NCI-H1105 (cell line): ENCODE measurements at places on chromosomes 2 and 18.
A peak's percentile ranks its signal among the peaks of the same experiment; 100 is the strongest.

GRCh38 chr2:172100935-172101820 lies 1.5 kb downstream of the DLX2 start:
- peak; percentile 70 for DNase-seq

DNA sequence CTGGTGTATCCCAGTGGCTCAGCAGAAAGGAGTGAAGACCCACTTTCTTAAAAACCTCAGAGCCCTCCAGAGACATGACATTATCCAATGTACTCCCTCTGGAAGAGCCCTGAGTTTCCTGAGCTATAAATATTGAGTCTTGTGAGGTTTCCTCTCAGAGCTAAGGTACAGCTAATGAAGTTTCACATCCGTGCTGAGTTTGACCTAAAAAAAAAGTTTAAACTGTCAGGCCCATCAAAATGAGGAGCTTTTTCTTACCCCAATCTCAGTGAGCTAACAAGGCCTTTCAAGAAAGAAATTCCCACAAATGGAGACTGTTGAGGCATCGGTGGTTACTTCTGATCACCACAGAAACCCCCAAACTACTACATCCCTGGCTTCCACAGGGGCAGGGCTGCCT lies 65.4 kb upstream of the ST8SIA3 start:
- DNase-seq = no peak

- DNase-seq = no peak
Observed at GRCh38 chr2:184729581-184729980, 131.3 kb downstream of the ZNF804A start.

- DNase-seq = no peak
Observed at GRCh38 chr18:67417864-67418523, 98.5 kb downstream of the DSEL start.

- DNase-seq = no peak
Observed at GRCh38 chr2:46872902-46873603, 42.6 kb downstream of the MCFD2 start.

DNA sequence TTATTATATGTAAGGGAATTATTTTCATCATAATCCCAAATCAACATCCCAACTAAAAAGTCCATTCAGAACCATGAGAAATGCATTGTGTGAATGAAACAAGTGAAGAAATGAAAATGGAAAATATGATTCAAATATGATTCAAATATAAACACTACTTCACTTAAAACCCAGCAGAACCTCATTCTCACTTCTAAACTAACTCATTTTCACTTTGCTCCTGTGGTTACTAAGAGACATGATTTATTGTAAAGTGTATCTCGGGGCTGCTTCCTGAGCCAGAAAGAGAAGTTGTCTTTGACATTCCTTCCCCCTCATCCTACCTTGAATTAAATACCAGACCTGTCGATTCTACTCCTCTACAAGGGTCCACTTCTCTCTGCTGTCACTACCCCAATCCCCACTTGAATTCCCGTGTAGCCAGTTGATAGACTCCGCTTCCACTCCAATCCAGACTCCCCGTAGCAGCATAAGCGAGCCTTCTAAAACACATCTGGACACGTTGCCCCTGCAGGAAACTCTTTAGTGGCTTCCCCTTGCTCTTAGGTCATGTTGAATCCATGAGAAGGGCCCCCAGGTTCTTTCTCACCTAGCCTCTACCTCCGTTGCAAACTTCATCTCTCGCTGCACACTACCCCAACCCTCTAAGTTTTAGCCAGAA lies 697.0 kb upstream of the ID2 start:
- DNase-seq = no peak

- DNase-seq = no peak
Observed at GRCh38 chr2:33530690-33531548, 54.5 kb downstream of the RASGRP3 start.

DNA sequence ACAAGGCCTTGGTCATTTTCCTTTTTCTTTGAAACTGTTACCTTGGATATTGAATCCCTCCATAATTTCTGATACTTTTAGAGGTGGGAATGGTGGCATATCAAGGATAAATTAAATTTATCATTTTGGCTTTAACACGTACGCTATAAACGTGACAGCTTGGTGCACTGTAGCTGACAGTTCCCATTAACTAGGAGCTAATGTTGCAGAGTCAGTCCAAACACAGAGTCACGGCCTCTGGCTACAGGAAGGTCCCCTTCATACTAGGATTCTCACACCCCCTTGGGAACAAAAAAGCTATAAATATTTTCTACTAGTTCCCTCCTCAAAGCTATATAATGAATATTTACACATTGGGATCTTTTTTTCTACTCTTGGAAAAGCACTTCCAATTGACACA lies 17.7 kb upstream of the ERBB4 start:
- DNase-seq = no peak

- no peak for DNase-seq
Observed at GRCh38 chr18:48806551-48807261, 144.1 kb downstream of the SMAD7 start.

DNA sequence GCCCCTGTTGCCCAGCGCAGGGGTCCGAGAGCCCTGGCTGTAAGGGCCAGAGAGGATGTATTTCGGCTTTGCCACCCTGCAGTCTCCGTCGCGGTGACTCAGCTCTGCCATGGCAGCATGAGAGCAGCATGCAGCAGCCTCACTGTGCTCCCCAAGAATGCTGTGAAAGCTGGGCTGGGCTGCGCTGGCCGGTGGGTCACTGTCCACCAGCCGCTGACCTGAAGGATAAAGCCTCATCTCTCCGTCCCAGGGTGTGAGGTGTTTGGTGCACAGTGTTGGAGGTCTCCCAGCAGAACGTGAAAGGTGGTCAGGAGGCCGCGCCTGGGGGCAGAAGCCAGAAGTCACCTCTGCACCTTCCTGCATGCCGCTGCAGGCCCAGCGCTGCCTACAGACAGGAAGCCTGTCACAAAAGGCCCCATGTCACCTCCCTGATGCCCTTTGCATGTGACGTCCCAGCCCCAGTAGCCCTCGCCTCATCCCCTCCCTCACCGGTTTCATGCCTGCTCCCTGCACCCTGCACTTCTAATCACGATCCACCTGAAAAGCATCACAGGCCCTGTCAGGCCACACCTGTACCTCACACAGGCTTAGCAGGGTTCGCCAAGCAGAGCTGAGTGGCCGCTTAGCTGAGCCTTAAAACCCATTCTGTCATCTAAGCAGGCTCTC lies 342.1 kb downstream of the EIPR1 start:
- no peak for DNase-seq

- DNase-seq = no peak
Observed at GRCh38 chr2:60149176-60149575, 404.3 kb downstream of the BCL11A start.

- DNase-seq = no peak
Observed at GRCh38 chr2:75022516-75022915, 64.1 kb downstream of the POLE4 start.

GRCh38 chr2:54966837-54967236 lies 83.4 kb downstream of the RTN4 start:
- DNase-seq = no peak

DNA sequence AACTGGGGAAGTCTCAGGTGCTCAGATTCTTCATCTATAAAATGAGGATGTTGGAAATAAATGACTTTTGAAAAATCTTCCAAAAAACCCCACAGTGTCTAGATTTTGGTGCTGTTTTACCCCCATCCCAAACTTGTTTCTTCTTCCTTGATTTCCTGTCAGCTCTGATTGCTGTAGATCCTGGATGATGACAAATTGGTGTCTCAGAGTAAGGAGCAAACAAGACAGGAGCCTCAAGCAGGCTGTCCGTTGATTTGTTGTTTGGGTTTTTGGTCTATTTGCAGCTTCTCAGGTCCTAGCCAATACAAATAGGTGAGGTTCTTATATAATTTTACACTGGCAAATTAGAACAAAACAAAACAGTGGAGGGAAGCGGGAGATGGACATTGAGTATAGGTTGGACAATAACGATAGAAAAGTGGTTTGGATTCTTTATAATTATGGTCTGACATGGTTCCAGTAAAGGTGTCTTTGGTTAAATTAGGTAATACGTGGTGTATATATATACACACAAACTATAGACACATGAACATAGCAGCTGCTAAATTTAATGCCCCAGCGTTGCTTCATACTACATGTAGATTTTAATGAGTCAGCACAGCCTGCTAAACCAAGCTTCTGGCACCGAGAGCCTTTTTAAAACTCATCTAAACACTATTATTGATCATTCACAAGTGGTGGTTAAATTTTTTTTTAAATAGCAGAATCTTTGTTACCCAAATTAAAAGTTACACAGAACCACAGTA lies 142.5 kb downstream of the FMNL2 start:
- no peak for DNase-seq

- DNase-seq = no peak
Observed at GRCh38 chr2:140737006-140737405, 1393.8 kb downstream of the LRP1B start.

GRCh38 chr2:60468382-60469085 lies 84.9 kb downstream of the BCL11A start:
- DNase-seq = no peak

DNA sequence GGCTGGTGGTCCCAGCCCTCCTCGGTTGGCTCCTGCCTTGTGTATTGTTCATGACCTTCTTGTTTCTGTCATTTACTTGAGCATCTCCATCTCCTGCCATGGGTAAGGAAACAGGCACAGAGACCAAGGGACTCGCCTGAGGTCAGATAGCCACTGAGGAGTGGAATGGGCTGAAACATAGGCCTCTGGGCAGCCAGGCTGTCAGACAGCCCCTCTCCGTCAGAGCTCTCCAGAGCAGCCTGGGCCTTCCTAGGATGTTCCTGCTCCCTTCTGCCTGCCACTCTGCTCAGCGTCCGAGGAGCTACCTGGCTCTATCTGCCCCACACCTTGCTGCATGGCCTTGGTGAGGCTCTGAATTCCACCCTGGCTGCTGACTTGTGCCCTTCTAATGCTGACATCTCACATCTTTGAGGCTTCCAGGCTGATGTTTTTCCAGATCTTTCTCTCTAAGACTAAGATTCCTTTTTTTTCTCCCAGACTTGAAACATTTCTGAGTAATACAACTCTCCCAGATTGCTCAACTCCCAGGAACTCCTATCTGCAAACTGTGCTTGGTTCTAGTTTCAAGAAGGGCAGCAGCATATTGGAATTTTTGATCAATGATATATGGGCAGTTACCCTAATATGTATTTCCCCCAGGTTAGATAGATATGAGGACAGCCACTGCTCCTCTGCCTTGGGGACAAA lies 67.7 kb downstream of the MCFD2 start:
- no peak for DNase-seq

DNA sequence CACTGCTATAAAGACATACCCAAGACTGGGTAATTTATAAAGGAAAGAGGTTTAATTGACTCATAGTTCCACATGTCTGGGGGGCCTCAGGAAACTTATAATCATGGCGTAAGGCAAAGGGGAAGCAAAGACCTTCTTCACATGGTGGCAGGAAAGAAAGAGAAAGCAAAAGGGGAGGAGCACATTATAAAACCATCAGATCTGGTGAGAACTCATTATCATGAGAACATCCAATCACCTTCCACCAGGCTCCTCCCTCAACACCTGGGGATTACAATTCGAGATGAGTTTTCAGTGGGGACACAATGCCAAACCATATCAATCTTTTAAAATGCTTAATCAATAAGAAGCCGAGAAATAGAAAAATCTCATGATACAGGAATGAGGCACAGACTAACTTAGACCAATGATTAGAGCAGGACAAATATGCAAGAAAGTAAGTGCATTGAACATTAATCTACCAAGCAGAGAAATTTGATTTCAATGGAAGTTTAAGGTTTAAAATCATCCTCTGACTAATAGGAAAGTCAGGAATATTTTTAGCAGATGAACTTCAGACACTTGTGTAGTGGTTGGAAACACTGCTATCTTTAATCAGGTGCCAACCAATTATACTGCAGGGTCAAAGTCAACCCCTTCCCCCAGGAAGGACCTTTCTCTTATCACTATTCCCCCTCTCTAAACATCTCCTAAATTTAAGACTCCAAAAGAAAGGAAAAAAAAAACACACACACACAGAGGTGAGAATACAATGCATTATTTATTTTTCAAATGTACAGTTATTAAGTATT lies 259.2 kb downstream of the IRS1 start:
- no peak for DNase-seq

- DNase-seq = no peak
Observed at GRCh38 chr18:519019-519879, 18.7 kb upstream of the COLEC12 start.

DNA sequence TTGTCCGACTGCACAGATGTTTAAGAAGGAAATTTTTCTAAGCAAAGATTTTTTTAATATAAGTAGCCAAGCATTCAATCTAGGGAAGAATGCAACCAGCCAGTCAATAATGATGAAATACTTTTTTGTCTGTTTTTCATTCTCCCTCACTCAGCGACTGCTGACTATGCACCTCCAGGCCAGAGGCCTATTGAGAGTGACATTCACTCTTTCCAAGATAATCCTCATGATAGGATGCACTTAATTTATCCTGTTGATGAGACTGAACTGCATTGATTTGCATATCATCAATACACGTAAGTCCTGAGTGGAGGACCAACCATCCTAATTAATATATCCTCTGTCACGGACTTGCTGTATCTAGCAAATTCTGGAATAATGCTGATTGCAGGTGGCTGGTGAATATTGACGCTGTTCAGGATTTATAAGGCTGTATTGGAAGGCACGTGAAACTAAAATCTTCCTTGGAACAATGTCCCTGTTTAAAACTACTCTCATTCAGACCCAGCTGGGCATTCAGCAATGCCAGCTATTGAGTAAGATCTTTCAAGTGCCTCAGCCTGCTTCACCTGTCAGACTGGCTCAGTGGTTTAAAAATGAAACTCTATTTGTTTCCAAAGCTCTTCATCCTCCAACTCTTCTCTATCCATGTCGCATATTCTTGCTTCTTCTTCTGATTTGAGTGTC lies 142.2 kb downstream of the MAP2 start:
- DNase-seq = peak; percentile 27

- DNase-seq = no peak
Observed at GRCh38 chr2:179952658-179953057, 54.4 kb downstream of the CWC22 start.
